Colonic mucosa (tissue), 4 donors: ENCODE measurements at places on chromosomes 11 and 22. TPM values are rescaled to one million over a fixed set of nuclear protein-coding genes. Genes with fewer than 3 reads are reported as not detected.

C22orf31 gene
- not detected for total RNA-seq

VPREB3 gene
- 1.2 TPM for total RNA-seq

LMO1 gene
- not detected for total RNA-seq

TEX12 gene
- total RNA-seq, result not detected

TRIM6 gene
- 0.82 TPM for total RNA-seq

CADM1 gene
- total RNA-seq, result 6.4 TPM

PHLDA2 gene
- 41.6 TPM for total RNA-seq

POU2AF3 gene
- 7.9 TPM for total RNA-seq

ZP1 gene
- total RNA-seq, result 0.35 TPM

OTOG gene
- not detected for total RNA-seq

ALX4 gene
- not detected for total RNA-seq

SPTBN2 gene
- 7.1 TPM for total RNA-seq

SAA4 gene
- total RNA-seq, result 0.86 TPM

MLC1 gene
- not detected for total RNA-seq

SIDT2 gene
- 42.9 TPM for total RNA-seq

KCNE3 gene
- total RNA-seq, result 41.2 TPM

DDI1 gene
- total RNA-seq, result not detected

OR5D16 gene
- total RNA-seq, result not detected

CCDC73 gene
- total RNA-seq, result not detected
